ENCODE measurements at places on chromosomes 6 and 20.

- DNase-seq: no peak
Observed at GRCh38 chr20:25470045-25470444, 62.6 kb downstream of the GINS1 start.

DNA sequence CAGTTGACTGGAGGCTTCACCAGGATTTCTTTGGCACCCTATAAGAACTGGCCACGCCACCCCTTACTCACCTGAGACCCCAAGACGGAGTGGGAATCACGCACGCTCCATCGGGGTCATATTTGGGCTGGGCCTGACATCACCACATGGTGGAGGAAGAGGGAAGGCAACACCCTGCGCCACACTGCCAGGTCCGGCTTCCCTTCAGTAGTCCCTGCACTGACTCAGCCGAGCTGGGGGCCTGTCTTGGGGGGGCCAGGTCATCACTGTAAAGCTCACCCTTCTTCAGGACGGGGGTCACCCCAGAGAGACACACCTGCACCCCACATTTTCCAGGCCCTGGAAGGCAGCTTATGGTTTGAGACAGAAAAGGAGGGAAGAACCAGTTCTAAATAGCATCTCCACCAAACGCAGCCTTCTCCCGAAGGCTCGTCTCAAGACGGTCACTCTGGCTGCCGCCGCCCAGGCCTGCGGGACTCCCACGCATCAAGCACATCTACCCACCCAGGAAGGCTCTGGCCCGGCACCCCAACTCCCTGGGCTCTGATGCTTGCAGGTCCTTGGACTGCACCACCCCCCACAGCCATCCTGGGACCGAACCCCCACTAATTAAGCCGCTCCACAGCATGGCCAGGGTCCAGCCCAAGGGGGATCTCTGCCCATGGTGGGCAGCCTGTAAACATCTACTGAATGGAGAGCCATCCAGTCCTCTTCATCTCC is 51.8 kb downstream of the GINS1 start:
- no peak for DNase-seq

DNA sequence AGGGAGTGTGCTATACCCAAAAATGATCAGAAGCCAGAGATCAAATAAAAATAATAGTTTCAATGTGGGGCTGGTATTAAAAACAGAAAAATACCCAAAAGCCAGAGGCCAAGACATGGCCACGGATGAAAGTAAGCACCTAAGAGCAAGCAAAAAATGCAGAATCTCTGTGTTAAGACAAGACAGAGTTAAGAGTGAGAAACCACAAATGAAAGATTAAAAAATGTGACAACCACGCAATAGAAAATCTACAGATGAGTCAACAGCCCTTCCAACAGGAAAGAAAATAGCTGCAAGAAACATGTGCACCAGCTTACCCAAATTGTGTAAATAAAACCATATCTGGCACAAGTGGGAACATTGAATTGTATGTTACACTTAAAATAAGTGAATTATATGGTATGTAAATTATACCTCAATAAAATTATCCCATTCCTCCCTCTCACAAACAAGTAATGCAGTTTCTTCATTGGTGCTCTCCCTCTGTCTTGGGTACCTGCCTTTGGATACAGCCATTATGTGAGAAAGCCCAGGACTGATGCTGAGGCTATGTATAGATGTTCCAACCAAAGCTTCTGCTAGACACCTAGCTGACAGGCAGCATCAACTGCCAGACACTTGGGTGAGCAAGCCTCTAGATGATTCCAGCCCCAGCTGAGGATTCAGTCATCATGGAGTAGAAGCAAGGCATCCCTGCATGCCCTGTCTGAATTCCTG is 55.3 kb upstream of the UFL1 start:
- DNase-seq: no peak

DNA sequence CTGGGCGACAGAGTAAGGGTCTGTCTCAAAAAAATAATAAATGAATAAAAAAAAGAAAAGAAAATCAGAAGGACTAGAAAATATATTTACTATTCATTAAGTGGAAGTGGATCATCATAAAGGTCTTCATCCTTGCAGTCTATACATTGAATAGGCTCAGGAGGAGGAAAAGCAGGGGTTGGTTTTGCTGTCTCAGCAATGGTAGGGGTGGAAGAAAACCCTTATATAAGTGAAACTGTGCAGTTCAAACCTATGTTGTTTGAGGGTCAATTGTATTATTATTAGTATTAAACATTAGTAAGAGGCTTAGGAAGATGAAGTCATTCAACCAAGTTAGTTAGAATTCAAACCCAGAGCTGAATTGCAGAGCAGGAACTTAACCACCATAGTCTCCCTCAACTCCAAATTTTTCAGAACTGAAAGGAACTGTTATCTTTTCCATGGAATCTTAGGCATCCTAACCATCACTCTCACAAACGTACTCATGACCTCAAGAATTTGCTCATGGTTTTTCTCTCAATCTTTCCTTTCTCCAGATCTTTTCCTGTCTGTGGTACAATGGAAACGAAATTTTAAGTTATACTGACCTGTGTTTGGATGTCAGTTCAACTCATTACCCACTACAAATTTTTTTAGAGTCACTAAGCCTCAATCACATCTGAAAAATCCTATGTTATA is 7.7 kb upstream of the SMIM13 start:
- no peak for DNase-seq

- no peak for DNase-seq
Observed at GRCh38 chr6:55379895-55380294, 52.6 kb downstream of the GFRAL start.

DNA sequence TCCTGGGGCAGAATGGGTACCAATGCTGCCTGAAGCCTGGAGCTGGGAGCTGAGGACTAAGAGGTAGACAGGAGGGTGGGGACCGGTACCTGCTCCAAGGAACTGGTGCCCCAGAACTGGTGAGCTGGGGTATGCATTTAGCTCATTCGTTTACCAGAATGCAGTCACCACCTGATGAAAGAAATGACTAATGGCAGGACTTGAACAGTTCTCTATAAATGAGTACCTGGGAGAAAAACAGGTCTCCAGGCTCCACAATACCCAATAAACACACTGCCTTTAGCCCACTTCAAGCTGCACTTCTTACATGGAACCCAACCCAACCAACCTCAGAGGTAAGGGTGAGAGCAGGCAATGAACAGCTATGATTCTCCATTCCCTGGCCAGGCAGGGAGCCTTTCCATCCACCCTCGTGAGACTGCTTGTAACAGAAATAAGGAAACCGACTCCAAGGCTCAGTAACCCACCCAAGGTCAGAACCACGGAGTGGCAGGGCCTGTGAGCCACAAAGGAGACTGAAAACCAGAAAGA is 15.4 kb downstream of the FKBP1A start:
- no peak for DNase-seq

DNA sequence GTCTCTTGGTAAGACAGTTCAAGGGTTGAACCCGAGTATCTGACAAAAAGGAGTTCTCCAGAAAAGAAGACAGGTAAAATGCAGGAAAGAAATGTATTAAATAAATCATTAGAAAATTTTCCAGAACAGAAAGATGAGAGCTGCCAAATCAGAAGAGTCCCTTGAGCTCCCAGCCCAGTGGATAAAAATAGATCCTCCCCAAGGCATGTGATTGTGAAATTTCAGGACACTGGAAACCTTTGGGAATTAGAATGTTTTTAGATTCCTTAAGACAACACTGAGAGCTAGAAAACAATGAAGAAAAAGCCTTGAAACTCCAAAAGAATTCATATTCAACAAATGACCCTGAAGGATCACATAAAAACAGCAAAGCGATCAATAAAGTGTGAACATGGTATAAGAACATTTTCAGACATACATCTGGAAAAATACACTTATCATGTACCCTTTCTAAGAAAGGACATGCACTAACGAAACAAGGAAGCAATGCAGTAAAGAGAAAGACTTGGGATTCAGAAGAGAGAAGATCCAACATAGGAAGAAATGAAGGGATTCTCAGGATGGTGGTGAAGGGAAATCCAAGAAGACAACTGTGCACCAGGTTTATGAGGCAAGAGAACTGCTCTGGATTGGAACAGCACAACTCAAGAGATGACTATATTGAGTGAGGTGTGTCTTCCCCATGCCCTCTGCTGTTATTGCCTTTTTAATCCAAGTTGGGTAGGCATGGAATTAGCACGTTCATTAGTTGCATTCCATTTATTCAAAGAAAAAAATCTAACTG is 390.4 kb downstream of the SYNE1 start:
- no peak for DNase-seq

GRCh38 chr6:138446821-138447220 is 42.8 kb downstream of the HEBP2 start:
- DNase-seq: no peak

DNA sequence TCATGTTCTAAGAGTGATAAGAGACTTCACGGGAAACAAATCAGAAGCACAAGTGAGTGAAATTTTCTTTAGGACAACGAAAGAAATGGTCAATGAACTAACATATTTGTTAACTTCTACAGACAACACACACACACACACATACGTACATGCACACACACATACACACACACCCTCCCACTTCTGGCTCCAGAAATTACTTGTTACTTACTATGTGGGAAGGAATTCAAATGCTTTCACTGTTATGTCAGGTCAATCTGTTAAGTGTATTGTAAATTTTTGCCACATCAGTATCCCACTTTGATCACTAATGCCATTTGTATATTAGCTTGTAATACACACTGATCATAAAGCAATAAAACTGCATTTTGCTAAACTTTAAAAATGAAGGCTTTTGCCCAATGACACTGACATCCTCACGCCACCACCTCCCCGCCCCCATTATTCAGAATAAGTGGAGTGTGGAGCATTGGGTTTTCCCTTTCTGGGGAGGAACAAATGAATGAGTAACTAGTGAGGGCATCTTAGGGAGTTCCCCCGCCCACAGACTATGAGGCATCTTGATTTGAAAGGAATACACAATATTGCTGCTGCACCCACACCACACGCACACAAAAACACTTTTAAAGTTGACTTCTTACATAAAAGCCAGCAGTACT is 76.2 kb downstream of the ATXN1 start:
- no peak for DNase-seq

DNA sequence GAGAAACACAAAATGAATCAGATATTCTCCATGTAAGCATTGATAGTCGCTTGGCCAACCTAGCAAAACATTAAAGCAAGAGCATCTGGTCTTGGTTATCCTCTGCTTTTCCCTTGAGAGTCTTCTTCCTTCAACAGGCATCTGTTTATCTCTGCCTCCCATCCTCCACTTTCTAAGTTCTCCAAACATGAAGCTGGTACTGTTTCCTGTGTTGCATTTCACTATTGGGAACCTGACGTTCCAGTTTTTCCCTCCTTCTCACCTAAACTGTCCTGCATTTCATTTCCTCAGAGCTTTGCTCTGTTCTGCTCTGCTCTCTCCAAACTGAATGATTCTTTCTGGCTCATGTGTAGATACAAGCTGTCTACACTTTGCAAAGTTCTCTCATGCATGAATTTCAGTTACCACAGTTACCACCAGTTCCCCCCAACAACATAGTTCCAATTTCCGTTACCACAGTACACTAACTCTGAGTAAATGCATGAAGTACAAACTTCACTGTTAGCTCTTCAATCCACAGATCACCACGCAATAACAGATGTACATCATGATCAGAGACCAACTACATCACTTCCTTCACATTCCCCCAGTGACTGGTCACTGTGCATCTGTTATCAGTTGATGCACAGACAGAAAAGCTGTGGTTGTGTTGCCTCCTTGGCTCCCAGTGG is 86.7 kb upstream of the F13A1 start:
- no peak for DNase-seq

GRCh38 chr20:61027218-61027617 is 224.8 kb upstream of the CDH4 start:
- no peak for DNase-seq

Data from stimulated activated CD4-positive, alpha-beta T cell treated with anti-CD3 and anti-CD28 coated beads, Interleukin-15, amount 100 ng/mL, for 1 hour (primary cell).